ENCODE measurements at places on chromosomes 4 and X.
A peak's percentile ranks its signal among the peaks of the same experiment; 100 is the strongest.

- DNase-seq = no peak
Observed at GRCh38 chrX:118655561-118656246, 71.7 kb upstream of the IL13RA1 start.

DNA sequence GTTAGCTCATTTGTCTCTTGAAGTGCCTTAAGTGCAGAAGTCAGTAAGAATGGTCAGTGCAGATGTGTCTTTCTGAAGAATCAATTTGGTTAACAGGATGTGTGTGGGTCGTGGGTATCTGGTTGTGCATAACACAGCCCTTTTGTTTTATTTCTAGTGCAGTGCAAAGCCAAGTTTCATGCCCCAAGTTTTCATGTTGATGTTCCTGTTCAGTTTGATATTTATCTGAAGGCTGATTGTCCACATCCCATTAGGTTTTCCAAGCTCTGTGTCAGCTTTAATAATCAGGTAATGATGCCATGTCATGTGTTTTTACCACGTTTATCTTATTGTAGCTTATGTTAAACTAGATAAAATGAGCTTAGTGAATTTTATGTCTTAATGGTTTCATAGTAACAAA, 27.4 kb downstream of the TRAPPC11 start:
- no peak for DNase-seq

GRCh38 chrX:103520386-103520785, 1.1 kb upstream of the RAB40A start:
- no peak for DNase-seq

DNA sequence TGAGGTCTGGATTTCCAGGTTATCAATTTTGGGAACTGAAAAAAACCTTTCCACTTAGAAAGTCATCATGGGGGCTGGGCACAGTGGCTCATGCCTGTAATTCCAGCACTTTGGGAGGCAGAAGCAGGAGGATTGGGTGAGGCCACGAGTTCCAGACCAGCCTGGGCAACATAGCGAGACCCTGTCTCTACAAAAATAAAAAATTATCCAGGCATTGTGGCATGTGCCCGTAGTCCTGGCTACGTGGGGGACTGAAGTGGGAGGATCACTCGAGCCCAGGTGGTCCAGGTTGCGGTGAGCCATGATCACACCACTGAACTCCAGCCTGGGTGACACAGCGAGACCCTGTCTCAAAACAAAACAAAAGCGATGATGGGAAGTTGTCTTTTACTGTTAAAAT, 7.9 kb downstream of the TENM3 start:
- DNase-seq = no peak

GRCh38 chrX:111376897-111377578, 35.0 kb downstream of the DCX start:
- DNase-seq = no peak

DNA sequence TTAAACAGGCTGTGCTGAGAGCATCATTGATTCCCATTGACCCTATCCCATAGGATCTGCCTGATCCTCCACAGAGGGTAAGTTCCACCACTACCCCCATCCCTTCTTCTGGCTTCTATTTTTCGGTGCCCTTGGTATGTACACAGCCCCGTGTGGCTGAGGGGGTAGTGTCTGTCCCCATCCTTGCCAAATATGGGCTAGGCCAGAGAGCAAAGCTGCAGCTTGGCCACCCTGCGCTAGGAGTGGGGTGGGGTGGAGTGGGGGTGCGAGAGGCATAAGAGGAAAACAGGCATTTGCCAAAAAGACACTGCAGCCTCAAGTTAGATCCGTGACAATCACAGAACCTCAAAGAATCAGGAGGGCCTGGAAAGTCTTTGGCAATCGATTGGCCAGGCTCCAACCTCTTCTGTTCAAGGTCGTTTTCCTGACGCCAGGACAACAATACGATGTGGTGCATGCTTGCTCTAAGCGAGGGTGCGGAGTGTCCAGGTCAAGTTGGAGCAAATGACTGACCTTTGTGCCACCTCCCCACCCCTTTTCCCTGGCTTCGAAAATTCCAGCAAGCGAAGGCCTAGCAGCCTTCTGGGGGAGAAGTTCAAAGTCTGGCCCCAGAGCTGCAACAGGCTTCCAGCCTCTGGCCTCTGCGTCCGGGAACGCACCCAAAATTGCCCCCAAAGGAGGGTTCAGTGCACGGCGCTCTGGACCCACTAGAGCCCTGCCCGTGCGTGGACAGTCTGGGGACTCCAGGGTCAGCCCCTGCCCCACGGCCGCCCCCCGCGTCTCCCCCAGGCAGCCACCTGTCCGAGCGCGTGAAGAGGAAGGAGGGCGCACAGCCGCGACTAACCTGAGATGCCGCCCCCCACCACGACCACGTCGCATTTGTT, 598 bp downstream of the MAOB start:
- DNase-seq = no peak

DNA sequence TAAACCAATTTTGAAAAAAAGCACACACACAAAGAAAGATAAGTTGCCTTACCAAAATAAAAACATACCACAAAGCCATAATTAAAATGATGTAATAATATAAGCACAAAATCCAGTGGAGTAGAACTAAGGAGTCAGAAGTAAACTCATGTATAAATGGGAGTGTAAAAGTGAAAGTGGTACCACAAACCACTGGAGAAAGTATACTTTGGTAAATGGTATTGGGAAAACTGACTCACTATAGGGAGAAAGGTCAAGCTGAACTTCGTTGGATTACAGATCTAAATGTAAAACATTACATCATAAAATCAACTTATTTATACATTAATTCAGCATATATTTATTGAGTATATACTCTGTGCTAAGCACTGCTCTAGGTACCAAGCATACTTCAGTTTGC, 46.3 kb upstream of the HHIP start:
- DNase-seq = no peak

- no peak for DNase-seq
Observed at GRCh38 chr4:119059221-119059620, 76.4 kb upstream of the MYOZ2 start.

DNA sequence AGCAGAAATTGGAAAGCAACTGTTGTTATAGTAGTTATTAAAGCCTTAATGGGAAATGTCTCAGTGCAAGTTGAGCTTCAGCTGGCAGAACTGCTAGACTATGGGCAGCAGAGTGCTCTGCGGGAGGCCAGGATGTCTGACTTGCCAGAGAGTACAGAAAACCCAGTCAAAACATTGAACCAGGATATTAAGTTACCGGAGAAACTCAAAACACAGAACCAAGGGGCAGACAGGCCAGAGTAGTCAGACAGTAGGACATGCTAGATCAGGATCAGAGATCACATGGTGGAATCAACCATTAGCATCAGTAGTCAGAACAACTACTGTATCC, 72.9 kb upstream of the TNIP3 start:
- no peak for DNase-seq

- DNase-seq = no peak
Observed at GRCh38 chrX:24257011-24257410, 56.9 kb downstream of the SUPT20HL2 start.

GRCh38 chrX:106949366-106949765, 29.2 kb downstream of the CLDN2 start:
- DNase-seq = no peak

DNA sequence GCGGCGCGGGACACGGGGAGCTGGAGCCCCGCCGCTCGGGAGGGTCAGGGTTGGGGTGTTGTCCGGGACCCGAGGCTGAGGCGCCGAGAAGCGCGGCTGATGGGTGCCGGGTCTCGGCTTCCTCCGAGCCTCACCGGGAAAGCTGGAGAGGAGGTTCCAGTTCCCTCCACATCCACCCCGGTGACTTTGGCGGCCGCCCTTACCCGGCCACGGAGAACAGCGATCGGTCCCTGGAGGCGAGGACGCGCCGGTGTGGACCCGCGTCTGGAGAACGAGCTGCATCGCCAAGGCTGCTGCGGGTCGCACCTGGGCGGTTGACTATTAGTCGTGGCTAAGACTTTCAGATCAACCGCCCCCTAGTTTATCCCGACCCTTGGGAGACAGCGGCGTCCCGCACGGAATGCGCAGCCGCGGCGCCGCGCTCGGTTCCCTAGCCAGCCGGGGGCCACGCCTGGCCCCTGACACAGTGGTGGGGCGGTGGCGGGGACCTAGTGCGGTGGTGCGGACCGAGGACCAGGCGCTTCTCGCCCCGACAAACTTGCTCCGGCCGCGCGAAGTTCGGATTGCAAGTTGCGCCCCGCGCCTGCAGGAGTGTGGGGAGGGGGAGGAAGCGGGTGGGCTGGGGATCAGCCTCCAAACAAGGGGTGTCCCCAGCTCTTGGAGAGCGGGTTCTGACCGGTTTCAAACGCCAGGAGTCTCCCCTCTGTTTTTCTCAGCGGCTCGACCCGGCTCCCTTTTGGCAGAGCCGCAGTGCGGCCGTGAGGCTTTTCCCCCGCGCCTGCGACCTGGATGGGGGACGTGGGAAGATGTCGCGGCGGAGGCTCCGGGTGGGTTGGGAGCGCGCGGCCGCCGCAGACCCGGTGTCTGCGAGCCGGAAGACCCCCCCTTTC, 568 bp downstream of the FHDC1 start:
- DNase-seq = no peak

- no peak for DNase-seq
Observed at GRCh38 chrX:56788717-56789122, 59.7 kb downstream of the NBDY start.

DNA sequence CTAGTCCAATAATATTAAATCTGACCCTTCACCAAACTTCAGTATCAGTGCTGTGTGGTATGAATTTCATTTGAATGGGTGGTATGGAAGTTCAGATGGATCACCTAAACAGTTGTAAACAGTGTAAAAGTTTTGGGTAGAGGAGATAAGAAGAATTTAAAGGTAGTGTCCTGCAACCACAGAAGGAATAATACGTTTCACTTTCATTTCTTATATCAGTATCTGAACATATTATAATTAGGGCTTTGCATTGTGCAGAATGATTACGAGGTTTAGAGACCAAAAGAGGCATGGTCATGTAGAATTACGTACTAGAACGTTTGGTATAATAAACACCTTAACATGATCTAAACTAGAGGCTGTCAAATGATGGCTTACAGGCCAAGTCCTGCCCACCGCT, 116.1 kb downstream of the PDLIM5 start:
- DNase-seq = no peak

GRCh38 chr4:77893451-77893850, 30.8 kb downstream of the MRPL1 start:
- peak; percentile 23 for DNase-seq

GRCh38 chr4:24419181-24420034, 164.9 kb downstream of the DHX15 start:
- peak; percentile 53 for DNase-seq

DNA sequence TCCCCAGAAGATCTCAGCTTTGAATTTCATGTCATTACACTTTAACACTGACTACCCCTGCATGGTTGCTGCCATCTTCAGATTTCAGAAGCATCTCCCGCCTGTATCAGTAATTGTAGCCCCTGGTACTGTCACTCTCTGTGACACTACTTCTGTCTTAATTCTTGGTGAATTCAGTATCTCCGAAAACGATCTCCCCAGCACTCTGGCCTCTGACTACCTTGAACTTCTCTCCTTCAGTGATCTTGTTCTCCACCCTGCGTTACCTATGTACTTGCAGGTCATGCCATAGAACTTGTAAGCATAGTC, 53.8 kb upstream of the ABCG2 start:
- DNase-seq = no peak

- no peak for DNase-seq
Observed at GRCh38 chrX:31099536-31100090, 27.8 kb upstream of the FTHL17 start.

DNA sequence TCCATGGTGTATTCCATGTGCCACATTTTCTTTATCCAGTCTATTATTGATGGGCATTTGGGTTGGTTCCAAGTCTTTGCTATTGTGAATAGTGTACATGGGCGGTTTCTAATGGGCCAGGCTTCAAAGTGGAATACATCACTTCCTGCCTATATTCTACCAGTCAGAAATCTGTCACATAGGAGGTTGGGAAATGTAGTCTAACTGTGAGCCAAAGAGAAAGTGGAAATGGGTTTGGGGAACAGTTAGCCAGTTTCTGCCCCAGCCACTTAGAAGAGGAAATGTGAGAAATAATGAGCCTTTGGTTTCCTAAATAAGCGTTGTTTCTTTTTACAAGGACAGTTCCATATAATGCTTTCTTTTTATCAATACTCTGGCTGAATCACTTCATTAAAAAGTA, 85.1 kb upstream of the AP1S2 start:
- DNase-seq = no peak

DNA sequence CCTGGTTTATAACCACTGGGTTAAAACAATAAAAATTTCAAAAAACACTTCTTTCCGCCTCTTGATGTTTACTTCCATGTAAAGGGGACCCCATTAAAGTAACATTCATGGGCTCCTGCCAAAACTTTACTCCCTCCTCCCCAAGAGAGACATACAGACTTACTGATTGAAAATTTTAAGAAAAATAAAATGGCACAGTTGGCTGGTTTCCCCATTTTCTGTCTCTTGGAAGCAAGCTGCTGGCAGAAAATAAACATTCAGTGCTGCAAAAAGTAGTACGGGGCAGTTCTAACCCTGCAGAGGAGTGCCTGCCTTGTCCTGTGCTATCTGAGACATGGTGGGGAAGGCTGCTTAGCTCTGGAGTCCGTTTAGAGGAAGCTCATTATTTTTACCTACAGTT, 187.3 kb upstream of the INTU start:
- no peak for DNase-seq

DNA sequence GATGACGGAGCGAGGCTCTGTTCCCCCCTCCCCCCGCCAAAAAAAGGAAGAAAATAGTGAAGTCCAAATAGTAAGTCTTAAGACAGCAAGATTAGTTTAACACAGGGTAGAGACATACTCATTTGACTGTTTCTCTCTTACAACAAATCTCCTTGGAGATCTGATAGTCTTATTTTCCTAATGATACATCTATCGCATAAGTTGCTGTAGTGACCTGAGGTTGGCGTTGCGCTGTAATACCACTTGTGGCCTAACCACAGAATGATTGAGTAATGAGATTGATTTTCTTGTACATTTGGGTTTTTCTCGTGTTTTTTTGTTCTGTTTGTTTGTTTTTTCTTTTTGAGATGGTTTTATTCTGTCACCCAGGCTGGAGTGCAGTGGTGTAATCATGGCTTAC, 27.2 kb downstream of the OCIAD1 start:
- no peak for DNase-seq

DNA sequence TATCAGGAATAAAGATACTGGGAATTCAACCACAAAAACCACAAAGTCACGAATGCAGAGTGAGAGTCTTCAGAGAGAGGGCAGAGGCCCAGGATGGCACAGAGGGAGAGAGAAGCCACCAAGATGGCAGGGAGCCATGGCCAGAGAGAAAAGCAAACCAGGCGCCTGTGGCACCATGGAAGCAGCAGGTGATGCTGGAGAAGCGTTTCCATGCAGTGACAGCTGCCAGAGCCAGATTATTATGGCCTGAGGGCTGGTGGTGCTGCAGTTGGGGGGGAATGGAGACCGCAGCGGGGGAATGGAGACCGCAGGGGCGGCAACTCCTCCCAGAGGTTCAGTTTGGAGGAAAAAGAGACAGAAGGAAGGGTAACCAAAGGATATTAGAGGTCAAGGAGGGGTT, 5.8 kb downstream of the TAFAZZIN start:
- DNase-seq = no peak

- DNase-seq = no peak
Observed at GRCh38 chrX:68908071-68908470, 79.2 kb downstream of the EFNB1 start.
